ENCODE measurements at places on chromosomes 2 and 18.
A peak's percentile ranks its signal among the peaks of the same experiment; 100 is the strongest.

- no peak for DNase-seq
These were observed 16.2 kb downstream of the PARD6G start for GRCh38 chr18:80231151-80231550.

DNA sequence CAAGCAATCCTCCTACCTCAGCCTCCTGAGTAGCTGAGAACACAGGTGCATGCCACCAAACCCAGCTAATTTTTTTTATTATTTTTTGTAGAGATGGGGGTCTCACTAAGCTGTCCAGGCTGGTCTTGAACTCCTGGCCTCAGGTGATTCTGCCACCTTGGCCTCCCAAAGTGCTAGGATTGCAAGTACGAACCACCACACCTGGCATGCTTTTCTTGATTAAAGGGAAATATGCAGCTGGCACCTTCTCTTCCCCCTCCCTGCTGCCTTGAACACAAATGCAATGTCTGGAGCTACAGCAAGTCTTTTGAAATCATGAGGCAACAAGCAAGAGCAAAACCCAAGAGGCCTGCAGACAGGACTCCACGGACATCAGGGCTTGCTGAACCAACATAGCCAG is 26.8 kb upstream of the BIN1 start:
- DNase-seq, result no peak

GRCh38 chr2:113257516-113258264 is 21.0 kb downstream of the PAX8 start:
- no peak for DNase-seq

GRCh38 chr2:160373666-160374065 is 119.9 kb downstream of the RBMS1 start:
- no peak for DNase-seq

GRCh38 chr2:98583276-98583675 is 25.0 kb downstream of the COA5 start:
- no peak for DNase-seq

DNA sequence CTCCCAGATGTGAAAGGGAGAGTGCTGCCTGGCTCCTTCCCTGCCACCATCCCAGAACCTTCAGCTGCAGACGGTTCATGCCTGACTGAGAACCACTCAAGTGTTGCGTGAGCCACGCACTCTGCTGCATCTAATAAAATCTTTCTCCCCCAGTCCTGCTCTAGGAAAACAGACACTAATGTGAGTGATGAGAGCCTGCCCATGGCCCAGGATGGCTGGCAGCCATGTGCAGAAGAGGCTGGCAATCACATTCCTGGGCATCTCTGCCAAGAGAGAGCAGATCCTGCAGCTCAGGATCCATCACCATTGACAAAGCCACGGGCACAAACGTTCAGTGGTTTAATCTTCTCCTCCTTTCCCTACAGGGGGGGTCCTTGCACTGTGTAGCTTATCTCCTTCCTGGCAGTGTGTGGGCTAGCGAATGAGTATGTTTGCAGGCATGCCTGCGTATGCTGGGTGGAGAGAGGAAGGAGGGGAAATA is 477.5 kb downstream of the SLC4A3 start:
- DNase-seq, result peak; percentile 51

GRCh38 chr2:101467306-101467705 is 7.6 kb downstream of the RFX8 start:
- DNase-seq, result no peak

GRCh38 chr2:28507796-28508764 is 12.2 kb downstream of the PLB1 start:
- DNase-seq, result no peak

GRCh38 chr2:176291809-176292283 is 22.6 kb downstream of the MTX2 start:
- DNase-seq, result no peak

- peak; percentile 14 for DNase-seq
These were observed 58.1 kb downstream of the MAP3K19 start for GRCh38 chr2:134988994-134989605.

DNA sequence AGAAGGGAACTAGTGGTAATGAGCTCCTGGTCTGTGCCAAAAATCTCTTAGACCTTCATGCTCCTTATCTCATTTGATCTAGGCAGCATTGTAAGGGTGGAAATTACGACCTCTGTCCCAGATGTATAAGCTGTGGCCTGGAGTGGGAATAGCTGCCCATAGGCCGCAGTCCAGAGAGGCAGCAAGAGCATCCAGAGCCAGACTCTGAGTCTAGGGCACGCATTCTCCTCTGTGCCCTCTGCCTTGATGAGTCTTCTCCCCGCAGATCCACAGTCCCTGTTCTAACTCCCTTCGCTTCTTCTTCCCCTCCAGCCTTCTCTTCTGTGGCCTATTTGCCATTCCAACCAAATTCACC is 304.6 kb downstream of the MYCN start:
- no peak for DNase-seq

DNA sequence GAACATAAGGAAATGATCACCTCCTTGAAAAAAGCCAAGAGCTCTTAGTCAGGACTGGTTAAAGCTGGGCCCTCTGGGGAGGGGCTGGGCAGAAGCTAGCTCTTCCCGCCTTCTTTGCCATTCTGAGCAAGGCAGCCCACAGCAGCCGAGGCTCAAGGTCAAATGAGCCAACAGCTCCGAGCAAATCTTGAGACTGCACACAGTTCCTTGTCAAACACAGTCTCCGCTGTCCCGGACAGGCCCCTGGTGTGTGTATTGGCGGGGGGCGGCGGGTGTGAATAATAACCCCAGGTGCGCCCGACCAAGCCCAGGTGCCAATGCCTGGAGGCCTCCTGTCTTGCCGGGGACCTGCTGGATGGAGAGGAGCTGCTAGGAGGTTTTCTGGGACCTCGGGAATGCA is 46.4 kb upstream of the ACAA2 start:
- DNase-seq, result no peak

GRCh38 chr2:3130889-3131635 is 246.6 kb downstream of the EIPR1 start:
- DNase-seq, result no peak

DNA sequence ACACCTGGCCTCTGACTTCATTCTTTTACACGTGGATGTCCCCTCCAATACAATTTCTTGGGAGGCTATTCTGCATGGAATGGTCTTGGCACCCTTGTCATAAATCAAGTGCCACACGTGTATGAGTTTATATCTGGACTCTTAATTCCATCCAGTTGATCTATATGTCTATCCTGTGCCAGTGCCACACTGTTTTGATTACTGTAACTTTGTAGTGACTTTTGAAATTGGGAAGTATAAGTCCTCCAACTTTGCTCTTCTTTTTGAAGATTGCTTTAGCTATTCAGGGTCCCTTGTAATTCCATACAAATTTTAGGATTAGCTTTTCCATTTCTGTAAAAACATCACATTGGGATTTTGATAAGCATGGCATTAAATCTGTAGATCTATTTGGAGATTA is 43.5 kb downstream of the HS1BP3 start:
- DNase-seq, result no peak

GRCh38 chr2:134385195-134385594 is 131.3 kb downstream of the MGAT5 start:
- DNase-seq, result no peak

DNA sequence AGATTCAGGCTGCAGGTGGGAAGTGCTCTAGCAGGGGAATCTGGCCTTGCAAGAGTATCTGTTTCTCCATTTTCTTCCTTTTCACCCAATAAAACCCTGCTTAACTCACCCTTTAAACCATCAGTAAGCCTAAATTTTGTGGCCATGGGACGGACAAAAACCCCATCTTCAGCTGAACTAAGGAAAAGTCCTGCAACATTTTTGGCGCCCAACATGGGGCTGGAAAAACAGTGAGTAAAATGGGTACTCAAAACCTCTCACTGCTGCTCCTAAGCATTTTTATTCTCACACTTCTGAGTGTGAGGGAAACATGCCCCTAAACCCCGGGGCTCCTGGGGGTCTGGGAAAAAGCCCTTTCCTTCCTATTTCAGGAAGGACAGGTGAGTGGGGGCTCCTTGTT is 414.3 kb downstream of the ZNF804A start:
- DNase-seq, result no peak

- DNase-seq, result no peak
These were observed 53.8 kb upstream of the SPTBN1 start for GRCh38 chr2:54402350-54402749.

DNA sequence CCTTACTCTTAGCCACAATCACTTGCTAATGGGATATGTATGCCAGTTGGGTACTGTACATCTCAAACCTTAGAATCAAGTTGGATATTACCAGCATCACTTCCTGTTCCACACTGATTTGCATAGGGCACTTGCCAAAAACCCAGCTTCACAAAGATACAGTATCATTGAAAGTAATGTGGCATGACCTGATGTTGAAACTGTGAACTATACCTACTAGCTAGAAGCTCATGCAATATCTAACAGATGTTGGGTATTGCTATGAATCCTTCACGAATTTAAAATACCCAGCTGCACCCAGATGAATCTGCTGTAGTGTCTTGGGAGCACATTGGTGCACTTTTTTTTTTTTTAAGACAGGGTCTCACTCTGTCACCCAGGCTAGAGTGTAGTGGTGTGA is 6.5 kb upstream of the STAMBP start:
- DNase-seq, result no peak

DNA sequence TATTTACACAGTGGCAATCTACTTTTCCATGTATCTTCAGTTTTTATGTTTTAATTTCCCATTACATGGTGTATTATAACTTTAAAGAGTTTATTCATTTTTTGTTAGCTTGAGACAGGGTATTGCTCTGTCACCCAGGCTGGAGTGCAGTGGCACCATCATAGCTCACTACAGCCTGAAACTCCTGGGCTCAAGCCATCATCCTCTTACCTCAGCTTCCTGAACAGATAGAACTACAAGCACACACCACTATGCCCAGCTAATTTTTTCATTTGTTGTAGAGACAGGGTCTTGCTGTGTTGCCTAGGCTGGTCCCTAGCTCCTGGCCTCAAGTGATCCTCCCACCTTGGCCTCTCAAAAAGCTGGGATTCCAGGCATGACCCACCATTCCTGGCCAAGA is 66.8 kb downstream of the COA5 start:
- DNase-seq, result no peak

- DNase-seq, result no peak
These were observed 427.6 kb downstream of the BCL11A start for GRCh38 chr2:60125611-60126426.

GRCh38 chr2:180952731-180953336 is 27.6 kb upstream of the UBE2E3 start:
- no peak for DNase-seq

- DNase-seq, result peak; percentile 33
These were observed 677 bp upstream of the COPS9 start for GRCh38 chr2:240136671-240137292.

DNA sequence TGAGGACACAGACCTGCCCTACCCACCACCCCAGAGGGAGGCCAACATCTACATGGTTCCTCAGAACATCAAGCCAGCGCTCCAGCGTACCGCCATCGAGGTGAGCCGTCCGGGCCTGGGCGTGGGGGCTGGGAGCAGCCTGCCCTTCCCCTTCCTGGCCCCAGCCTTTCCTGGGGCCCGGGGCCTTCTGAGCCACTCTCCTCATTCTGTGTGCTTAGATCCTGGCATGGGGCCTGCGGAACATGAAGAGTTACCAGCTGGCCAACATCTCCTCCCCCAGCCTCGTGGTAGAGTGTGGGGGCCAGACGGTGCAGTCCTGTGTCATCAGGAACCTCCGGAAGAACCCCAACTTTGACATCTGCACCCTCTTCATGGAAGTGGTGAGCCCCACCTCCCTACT is 157.9 kb downstream of the DYSF start:
- DNase-seq, result peak; percentile 32

GRCh38 chr2:198749364-198749763 is 708.4 kb downstream of the SATB2 start:
- no peak for DNase-seq

DNA sequence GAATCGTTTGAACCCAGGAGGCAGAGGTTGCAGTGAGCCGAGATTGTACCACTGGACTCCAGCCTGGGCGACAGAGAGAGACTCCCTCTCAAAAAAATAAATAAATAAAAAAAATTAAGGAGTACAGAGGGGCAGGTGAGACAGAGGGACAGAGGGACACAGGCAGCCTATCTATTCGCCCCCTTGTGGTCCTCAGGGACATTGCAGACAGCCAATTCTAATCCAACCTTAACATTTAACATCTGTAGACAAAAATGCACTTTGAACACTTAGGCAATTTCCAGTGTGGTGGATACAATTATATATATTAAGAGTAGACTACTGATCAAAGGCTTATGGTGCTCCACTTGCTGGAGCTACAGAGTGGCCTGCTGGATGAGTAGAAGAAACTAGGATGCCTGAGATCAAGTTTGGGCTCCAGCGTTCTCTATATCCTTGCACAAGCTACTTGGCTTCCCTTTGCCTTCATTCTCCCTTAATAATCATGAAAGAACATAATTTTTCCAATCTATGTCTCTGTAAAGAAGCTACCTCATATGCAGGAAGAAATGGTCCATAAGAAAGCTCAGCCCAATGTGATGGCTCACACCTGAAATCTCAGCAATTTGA is 8.2 kb upstream of the SMARCAL1 start:
- peak; percentile 34 for DNase-seq

GRCh38 chr2:9965119-9965822 is 13.8 kb downstream of the GRHL1 start:
- no peak for DNase-seq

GRCh38 chr2:60852282-60852860 is 29.0 kb upstream of the REL start:
- no peak for DNase-seq

DNA sequence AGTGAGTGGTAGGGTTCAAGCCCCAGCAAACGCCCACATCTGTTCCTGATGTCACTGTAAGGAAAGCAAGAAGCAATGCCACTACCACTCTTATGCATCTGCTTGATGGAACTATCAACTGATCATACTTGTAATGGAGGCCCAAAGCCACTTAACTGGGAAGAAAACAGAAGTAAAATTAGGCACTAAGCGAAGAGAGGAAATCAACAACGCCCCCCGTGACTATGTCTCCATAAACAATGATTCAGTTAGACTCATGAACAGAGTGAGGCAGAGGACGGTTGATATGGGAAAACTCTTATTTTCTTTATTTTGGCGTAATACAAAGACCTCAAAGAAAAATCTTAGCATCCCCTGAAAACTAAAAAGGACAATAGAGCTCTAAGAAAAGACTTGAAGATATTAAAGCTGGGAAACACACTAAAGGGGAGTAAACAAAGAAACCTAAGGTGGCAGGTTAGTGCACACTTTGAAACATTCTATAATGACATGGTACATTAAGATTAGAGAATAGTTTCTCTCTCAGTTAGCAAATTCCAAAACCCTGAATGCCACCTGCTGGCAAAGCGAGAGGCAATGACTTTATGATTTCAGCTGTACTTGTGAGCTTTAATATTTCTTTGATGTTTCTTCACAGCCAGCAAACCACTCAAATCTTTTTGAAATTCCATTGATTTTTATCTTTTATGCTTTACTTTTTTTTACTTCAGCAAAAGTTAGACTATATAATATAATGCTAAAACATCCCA is 86.5 kb downstream of the LRP2 start:
- DNase-seq, result no peak

- no peak for DNase-seq
These were observed 82.9 kb upstream of the CCDC85A start for GRCh38 chr2:56100791-56101312.

Data from SJSA1 (cell line).